CD4-positive, alpha-beta memory T cell (primary cell): ENCODE measurements at places on chromosomes 6 and 20. TPM values are rescaled to one million over a fixed set of nuclear protein-coding genes. Genes with fewer than 3 reads are reported as not detected.
A peak's percentile ranks its signal among the peaks of the same experiment; 100 is the strongest.

DNA sequence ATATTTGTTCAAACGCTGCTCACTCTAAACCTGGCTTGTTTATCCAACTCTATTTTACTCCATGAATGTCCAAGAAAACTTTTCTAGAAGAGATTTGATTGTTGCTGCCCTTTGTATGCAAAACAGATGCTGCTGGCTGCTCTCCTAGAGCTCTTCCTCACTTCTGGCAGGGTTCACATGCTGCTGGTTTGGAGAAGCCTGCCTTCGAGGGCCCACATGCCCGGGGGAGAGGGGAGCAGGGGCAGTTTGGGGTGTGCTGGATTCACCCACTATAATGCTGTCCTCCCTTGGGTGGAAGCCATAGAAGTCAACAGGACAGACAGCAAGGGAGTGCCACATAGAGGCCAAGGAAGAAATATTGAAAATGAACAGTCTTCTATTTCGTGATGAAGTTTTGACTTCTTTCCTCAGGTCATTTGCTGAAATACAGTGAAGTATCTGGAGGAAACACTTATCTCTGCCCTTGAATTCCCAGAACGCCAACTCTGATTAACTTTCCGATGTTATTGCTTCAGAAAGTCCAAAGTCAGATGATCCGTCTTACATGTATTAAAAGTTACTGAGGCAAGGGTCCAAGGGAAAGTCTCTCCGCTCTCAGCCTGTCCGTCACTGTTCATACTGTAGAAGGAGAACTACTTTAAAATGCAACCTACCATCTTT lies 32.4 kb downstream of the LY86 start:
- no peaks in the 10 kb centered on the region for H3K36me3 ChIP-seq
- H3K4me1 ChIP-seq = peaks cover 2% of the 10 kb centered on the region
- no peaks in the 10 kb centered on the region for H3K27me3 ChIP-seq
- H3K27ac ChIP-seq = no peak overlapping the region
- DNase-seq = no peak
- H3K4me3 ChIP-seq = no peak overlapping the region

- no peak overlapping the region for H3K27ac ChIP-seq
- no peaks in the 10 kb centered on the region for H3K4me1 ChIP-seq
- H3K4me3 ChIP-seq = no peak overlapping the region
- H3K36me3 ChIP-seq = peaks cover 30% of the 10 kb centered on the region
- no peaks in the 10 kb centered on the region for H3K27me3 ChIP-seq
- DNase-seq = no peak
Measured at GRCh38 chr6:116714761-116715160, 33.8 kb downstream of the KPNA5 start.

Gene TBX18
- total RNA-seq = not detected

- H3K4me3 ChIP-seq = no peak overlapping the region
- H3K4me1 ChIP-seq = no peaks in the 10 kb centered on the region
- H3K27ac ChIP-seq = no peak overlapping the region
- no peaks in the 10 kb centered on the region for H3K27me3 ChIP-seq
- no peaks in the 10 kb centered on the region for H3K36me3 ChIP-seq
Measured at GRCh38 chr6:113735491-113735890, 121.7 kb upstream of the MARCKS start.

- H3K4me1 ChIP-seq = no peaks in the 10 kb centered on the region
- H3K27ac ChIP-seq = no peak overlapping the region
- peaks cover 10% of the 10 kb centered on the region for H3K36me3 ChIP-seq
Measured at GRCh38 chr6:110625883-110626282, 149.5 kb upstream of the SLC22A16 start.

- DNase-seq = no peak
- H3K36me3 ChIP-seq = no peaks in the 10 kb centered on the region
- no peak overlapping the region for H3K4me3 ChIP-seq
- no peaks in the 10 kb centered on the region for H3K27me3 ChIP-seq
Measured at GRCh38 chr6:42766163-42766670, 15.6 kb upstream of the BICRAL start.

GRCh38 chr20:32918296-32918695 lies 59.6 kb downstream of the EFCAB8 start:
- no peak overlapping the region for H3K27ac ChIP-seq
- no peaks in the 10 kb centered on the region for H3K4me1 ChIP-seq
- H3K4me3 ChIP-seq = no peak overlapping the region
- no peaks in the 10 kb centered on the region for H3K36me3 ChIP-seq
- no peak for DNase-seq
- no peaks in the 10 kb centered on the region for H3K27me3 ChIP-seq

GRCh38 chr6:124539096-124539495 lies 423.1 kb upstream of the RNF217 start:
- no peak overlapping the region for H3K27ac ChIP-seq
- H3K4me1 ChIP-seq = no peaks in the 10 kb centered on the region
- DNase-seq = no peak

Gene ATP6V1G2
- 7.2 TPM for total RNA-seq

Gene SEL1L2
- not detected for total RNA-seq

Gene PAX1
- not detected for total RNA-seq

Gene THBD
- 0.29 TPM for total RNA-seq

Gene OLIG3
- total RNA-seq = not detected

Gene ANGPT4
- total RNA-seq = not detected

- peaks cover 7% of the 10 kb centered on the region for H3K27me3 ChIP-seq
- H3K36me3 ChIP-seq = no peaks in the 10 kb centered on the region
- H3K27ac ChIP-seq = no peak overlapping the region
- H3K4me3 ChIP-seq = no peak overlapping the region
- DNase-seq = peak; percentile 66
- no peaks in the 10 kb centered on the region for H3K4me1 ChIP-seq
Measured at GRCh38 chr20:25065625-25066338, 7.8 kb upstream of the ACSS1 start.

DNA sequence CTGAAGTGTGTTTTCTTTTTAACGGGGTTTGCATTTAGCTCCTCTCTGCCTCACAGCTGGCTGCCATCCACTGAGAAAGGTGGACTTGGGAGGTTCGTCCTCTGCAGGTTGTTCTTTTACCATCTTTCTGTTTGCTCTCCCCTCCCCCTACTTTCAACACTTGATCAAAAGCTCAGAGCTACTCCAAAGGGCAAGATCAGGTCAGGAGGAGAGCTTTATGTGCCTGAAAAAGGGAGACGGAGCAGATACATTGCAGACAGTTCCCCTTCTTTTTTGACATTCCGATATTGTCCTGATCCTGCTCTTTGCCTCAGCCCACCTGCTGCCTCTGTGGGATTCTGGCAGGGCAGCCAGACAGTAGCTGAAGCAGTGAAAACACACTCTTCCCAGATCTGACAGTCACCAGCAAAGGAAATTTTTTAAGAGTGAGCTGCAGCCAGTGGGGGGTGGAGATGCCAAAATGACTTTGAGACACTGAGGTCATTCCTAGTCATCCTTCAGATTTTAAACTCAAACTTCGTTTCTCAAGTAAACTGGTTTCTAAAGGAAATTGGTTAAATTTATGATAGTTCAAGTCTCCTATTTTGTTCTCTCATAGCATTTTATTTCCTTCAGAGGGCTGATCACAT lies 26.5 kb downstream of the SMLR1 start:
- DNase-seq = no peak
- H3K4me1 ChIP-seq = peaks cover 6% of the 10 kb centered on the region
- no peak overlapping the region for H3K4me3 ChIP-seq
- no peak overlapping the region for H3K27ac ChIP-seq
- no peaks in the 10 kb centered on the region for H3K36me3 ChIP-seq

DNA sequence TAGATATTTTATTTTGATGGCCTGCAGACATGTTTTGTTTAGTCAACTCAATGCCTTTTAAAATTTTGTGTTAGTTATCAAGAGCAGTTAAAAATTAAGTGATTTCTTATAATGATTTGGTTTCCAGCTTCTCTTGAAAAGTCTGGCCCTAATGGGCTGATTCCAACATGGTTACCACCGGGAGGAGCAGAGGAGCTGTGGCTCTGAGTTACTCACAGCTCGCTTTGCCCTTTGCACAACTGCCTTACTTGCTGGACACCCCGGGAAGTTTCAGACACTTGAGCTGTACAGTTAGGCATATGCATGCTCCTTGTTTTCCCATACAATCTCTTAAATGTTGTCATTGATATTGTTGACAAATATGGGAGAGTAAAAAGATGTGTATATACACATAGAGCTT lies 173.1 kb upstream of the MMS22L start:
- no peak overlapping the region for H3K27ac ChIP-seq
- no peak for DNase-seq
- no peaks in the 10 kb centered on the region for H3K27me3 ChIP-seq
- H3K4me1 ChIP-seq = no peaks in the 10 kb centered on the region
- H3K36me3 ChIP-seq = no peaks in the 10 kb centered on the region

- no peak within 1 kb of the TSS for H3K27ac ChIP-seq
- DNase-seq = no peak
- no peak within 1 kb of the TSS for H3K4me3 ChIP-seq
- H3K4me1 ChIP-seq = no peaks in the 10 kb centered on the region
- H3K36me3 ChIP-seq = no peaks in the 10 kb centered on the region
Measured at GRCh38 chr20:46894579-46894958, at the start of gene EYA2. Gene EYA2, plus strand, starts transcription at chr20:46894843. Its CDS starts 95,168 bp downstream, at chr20:46990011.

Gene SMLR1
- not detected for total RNA-seq

DNA sequence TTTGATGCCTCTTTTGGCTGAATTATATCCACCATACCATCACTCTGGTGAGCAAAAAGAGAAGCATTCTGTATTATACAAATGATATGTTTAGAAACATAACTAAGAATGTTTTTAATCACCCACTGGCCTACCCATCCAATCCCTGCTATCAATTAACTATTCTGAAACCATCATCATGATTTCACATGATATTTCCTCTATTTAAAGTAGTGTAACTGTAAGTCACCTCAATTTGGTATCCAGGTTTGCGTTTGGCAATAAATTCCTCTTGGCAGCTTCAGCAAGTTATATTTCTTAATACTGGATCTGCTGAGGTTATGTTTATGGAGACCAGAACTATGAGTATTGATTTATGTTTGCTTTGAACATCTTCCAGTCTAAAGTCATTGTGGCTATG lies 332.1 kb downstream of the UTRN start:
- H3K4me1 ChIP-seq = no peaks in the 10 kb centered on the region
- DNase-seq = no peak
- no peaks in the 10 kb centered on the region for H3K27me3 ChIP-seq
- H3K4me3 ChIP-seq = no peak overlapping the region

DNA sequence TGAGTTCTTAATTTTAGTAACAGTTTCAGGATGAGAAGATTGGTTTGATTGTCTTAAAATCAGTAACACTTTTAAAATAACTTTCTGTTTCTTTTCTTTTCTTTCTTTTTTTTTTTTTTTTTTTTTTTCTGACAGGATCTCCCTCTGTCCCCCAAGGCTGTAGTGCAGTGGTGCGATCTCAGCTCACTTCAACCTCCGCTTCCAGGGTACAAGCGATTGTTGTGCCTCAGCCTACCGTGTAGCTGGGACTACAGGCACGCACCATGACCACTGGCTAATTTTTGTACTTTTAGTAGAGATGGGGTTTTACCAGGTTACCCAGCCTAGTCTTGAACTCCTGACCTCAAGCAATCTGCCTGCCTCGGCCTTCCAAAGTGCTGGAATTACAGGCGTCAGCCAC lies 33.7 kb upstream of the KCNQ5 start:
- no peaks in the 10 kb centered on the region for H3K4me1 ChIP-seq
- no peak overlapping the region for H3K4me3 ChIP-seq
- DNase-seq = no peak

DNA sequence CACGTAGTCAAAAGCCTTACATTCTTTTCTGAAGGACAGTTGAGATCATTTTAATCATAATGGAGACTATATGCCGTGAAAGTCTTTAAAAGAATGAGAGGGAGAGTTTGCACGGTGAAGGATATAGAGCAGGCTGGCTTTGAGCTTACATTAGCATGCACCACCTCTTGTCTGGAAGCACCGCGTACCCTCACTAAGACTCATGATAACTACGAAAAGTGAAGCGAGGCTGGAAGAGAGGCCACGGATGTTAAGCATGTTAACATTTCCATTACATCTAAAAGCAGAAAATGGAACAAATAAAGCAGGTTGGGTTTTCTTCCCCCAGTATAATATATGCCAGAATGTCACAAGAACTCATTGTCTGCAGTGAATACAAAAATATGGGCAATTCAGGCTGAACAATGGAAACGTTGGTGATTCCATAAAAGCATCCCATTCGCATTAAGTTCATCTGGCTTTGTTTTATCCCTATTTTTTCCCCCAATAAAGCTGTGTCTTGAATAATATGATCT lies 40.6 kb upstream of the NKX2-2 start:
- DNase-seq = no peak
- H3K27me3 ChIP-seq = no peaks in the 10 kb centered on the region
- H3K4me1 ChIP-seq = peaks cover 57% of the 10 kb centered on the region
- H3K36me3 ChIP-seq = no peaks in the 10 kb centered on the region

- peaks cover 95% of the 10 kb centered on the region for H3K4me1 ChIP-seq
- H3K27me3 ChIP-seq = no peaks in the 10 kb centered on the region
- H3K36me3 ChIP-seq = peaks cover 12% of the 10 kb centered on the region
- H3K27ac ChIP-seq = no peak overlapping the region
Measured at GRCh38 chr20:47351643-47352331, 4.7 kb downstream of the ZMYND8 start.

DNA sequence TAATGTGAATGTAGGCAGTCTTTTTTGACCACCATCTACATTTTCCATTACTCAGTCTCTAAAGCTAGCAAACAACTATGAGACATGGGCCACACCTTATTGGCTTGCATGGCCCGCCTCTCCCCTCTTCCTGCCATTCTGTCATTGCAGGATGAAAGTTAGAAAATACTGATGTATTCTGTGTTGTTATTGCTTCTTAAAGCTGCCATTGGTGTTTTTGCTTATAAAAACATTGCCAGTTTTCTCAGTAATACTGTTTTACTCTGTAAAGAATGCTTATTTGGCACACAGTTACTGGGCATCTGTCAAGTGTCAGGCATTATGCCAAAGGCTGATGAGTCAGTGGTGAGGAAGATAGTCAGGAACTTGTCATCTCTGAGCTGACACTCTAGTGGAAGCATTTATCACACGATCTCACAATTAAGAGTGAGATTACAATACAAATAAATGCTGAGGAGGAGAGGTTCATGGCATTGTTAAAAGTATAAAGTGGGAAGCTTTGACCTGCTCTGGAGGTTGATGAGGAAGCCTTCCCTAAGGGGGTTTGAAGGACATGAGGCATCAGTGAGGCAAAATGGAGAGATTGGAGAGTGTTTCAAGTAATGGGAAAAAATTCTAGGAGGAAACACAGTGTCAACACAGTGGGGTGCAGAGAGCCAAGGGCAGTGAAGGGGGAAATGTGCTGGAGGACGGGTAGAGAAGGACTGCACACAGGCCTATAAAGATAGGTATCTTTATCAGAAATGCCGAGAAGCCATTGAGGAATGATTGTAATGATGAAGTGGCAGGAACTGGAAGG lies 14.7 kb downstream of the KLHL32 start:
- H3K36me3 ChIP-seq = no peaks in the 10 kb centered on the region
- H3K27ac ChIP-seq = no peak overlapping the region
- H3K4me1 ChIP-seq = no peaks in the 10 kb centered on the region
- H3K27me3 ChIP-seq = no peaks in the 10 kb centered on the region
- DNase-seq = no peak
- no peak overlapping the region for H3K4me3 ChIP-seq

DNA sequence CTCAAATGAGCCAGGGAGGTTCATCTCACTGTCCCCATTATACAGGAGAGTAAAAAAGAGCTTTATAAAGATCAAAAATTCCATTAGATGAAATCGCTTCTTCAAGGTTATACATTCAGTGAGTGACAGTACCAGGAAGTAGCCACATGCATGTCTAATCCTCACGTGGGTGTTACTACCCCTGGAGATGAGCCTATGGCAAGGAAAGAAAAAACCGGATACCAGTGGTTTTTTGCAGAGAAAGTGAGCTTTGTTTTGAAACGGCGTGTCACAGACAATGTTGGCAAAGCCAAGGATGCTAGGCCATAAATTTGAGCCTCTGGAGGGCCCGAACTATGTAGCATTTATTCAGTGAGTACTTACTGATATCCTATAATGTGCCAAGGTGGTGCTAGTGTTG lies 215.0 kb upstream of the RIN2 start:
- H3K4me1 ChIP-seq = no peaks in the 10 kb centered on the region
- no peaks in the 10 kb centered on the region for H3K36me3 ChIP-seq
- H3K27me3 ChIP-seq = no peaks in the 10 kb centered on the region
- H3K27ac ChIP-seq = no peak overlapping the region
- no peak overlapping the region for H3K4me3 ChIP-seq

Gene TMEM244
- 1.1 TPM for total RNA-seq

Gene GPR6
- total RNA-seq = not detected
